Choroid plexus epithelial cell (primary cell): ENCODE measurements at places on chromosomes 7 and 10.

- no peak for DNase-seq
Observed at GRCh38 chr10:6342096-6342685, 139.5 kb downstream of the PFKFB3 start.

DNA sequence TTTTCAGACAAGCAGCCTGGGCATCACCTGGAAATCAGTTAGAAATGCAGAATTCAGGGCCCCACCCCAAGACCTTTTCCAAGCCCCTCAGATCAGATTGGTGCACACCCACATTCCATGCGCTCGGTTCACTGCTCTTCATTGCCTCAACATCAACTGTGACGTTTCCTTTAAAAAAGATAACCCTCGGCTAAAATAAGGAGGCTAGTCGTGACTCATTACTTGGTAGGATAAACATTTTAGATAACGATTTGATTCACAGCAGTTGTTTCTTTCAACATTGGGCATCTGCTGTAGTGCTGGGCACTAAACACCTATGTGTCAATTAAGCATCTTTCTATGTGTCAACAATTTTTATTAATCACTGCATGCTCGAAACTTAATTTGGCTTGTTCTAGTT is 191.1 kb upstream of the LRGUK start:
- DNase-seq, result peak; percentile 43

DNA sequence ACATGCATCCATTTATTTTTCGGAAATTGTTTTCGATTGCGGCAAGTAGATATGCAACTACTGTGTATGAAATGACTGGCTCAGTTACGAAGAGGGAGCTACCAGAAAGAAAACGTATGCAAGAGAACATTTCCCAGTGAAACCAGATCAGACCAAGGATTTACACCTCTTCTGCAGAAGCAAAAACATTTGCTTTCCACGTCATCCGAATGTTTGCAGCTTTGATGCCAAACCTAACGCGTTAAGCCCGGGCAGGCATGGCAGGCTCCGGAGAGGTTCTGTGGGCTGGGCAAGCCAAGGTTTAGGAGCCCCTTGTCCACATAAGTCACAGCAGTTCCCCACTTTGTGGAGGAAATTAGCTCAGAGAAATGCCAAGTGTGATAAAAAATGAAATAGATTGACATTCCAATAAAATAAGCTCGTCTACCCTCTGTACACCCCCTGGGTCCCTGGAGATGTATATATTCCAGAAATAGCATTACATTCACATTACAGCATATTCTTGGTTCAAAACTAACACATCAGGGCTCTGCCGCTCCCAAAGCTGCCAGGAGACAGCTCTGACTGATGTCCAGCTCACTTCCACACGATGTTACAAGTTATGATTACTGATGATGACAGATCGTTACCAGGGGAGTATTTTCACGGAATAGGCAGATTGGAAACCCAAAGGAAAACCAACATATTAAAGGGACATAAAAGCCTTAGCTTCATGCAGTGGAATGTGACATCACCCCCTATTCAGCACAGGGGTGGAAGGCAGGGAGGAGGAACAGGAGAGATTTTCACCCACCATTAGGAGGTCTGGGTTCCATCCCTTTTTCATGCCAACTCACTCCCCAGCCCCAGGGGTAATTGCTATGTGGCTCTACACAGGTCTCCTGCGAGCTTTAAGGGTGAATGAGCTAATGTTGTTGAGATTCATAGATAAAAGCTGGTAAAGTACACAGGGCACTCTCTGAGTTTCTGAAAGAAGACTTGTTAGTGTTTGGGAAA is 81.5 kb downstream of the LYZL1 start:
- DNase-seq, result no peak

- DNase-seq, result peak; percentile 55
Observed at GRCh38 chr10:68110027-68110426, 739 bp downstream of the MYPN start.

DNA sequence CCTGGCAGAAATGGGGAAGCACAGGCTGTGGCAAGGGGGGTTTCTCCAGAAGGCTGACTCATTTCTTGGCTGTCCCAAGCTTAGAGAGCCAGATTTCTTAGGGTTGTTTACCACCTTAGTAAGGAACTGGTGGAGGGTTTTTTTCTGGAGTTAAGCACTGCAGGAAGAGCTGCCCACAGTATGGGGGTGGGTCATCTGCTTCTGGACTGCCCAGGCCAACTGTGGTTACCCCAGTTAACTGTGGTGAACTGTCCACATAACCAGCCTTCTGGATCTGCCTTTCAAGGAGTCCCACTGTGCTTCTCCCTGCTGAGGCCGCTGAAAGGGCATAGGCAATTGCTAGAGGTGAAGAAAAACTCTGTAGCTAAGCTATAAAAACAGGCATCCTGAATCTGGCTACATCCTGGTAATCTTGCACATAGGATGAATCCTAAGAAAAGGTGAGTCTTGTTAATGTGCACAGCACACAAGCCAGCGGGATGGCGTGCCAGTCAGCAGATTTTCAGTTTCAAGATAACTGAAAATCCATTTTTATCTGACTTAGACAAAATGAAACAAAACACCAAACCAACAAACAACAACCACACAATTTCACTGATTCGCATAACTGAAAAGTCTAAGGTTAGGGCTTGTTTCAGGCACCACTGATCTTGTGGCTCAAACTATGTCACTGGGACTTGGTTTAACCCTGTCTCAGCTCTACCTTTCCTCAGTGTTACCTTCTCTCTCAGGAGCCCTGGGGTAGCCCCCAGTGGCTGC is 21.6 kb upstream of the TSPAN33 start:
- DNase-seq, result peak; percentile 62

DNA sequence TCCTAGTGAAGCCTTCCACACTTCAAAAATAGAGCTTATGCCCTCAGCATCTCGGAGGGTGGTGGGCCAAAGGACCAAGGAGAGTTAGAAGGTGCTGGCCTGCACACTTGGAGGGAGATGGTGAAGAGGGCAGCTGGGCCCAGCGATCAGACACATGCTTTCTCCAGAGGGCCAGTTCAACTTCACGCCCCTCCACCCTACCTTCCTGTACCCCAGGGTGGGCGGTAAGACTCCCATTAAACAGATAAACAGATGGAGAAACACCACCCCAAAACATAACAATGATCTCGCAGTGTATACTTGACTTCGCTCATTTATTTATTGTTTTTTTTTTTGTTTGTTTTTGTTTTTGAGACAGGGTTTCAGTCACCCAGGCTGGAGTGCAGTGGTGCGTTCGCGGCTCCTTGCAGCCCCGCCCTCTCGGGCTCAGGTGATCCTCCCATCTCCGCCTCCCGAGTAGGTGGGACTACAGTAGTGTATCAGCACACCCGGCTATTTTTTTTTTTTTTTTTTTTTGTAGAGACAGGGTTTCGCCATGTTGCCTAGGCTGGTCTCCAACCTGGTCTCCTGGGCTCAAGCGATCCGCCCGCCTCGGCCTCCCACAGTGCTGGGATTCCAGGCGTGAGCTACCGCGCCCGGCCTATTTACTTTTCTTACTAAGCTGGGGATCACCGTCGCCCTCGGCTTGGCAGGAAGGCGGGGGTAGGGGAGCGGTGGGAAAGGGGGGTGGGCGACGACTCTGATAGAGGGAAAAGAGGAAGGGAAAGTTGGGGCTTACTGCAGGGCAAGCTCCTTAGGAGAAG is 1.8 kb downstream of the C10orf95 start:
- DNase-seq, result peak; percentile 83

- DNase-seq, result no peak
Observed at GRCh38 chr7:137619181-137619580, 227.6 kb downstream of the DGKI start.

- DNase-seq, result no peak
Observed at GRCh38 chr7:29955799-29956486, 33.7 kb downstream of the SCRN1 start.

GRCh38 chr10:29714096-29714874 is 79.5 kb upstream of the SVIL start:
- peak; percentile 78 for DNase-seq

- DNase-seq, result no peak
Observed at GRCh38 chr7:142066536-142066935, 45.0 kb upstream of the MGAM2 start.

GRCh38 chr7:24560772-24561171 is 12.5 kb upstream of the PALS2 start:
- DNase-seq, result no peak

DNA sequence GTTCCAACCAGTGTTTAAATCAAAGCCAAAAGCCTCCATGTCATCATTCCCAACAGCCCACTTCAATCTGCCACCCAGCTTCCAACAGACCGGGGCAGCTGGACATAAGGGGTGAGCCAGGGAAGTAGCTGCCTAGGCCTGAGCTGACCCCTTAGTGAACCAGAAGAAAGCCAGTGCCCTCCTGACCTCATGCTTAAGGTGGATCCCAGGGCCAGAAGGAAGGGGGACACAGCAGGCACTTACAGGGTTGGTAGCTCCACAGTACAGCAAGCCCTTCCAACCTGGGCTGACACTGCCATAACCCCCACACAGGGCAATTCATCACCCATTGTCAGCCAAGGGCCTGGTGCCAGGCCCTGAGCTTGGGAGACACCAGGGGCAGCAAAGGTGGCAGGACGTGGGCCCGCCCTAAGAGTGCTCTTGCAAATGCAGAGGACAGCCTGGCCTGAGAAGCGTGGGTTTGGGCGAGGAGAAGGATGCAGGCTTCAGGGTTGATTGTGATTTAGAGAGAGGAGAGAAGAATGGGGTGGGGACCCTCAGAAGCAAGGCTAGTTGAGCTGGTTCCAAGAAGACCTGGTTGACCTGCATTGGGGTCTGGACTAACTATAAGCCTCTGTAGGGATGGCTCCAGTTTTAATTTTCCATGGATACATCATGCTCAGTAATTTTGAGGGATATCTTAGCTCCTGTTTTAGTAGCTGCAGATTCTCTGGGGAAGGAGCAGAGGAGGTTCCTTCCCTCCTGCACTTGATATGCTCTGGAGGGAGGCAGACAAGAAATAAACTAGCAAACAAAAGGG is 3.1 kb upstream of the CYP26A1 start:
- DNase-seq, result no peak

GRCh38 chr7:7944619-7945282 is 23.8 kb upstream of the GLCCI1 start:
- peak; percentile 4 for DNase-seq

GRCh38 chr10:45581582-45582385 is 90.8 kb downstream of the ZFAND4 start:
- peak; percentile 36 for DNase-seq

DNA sequence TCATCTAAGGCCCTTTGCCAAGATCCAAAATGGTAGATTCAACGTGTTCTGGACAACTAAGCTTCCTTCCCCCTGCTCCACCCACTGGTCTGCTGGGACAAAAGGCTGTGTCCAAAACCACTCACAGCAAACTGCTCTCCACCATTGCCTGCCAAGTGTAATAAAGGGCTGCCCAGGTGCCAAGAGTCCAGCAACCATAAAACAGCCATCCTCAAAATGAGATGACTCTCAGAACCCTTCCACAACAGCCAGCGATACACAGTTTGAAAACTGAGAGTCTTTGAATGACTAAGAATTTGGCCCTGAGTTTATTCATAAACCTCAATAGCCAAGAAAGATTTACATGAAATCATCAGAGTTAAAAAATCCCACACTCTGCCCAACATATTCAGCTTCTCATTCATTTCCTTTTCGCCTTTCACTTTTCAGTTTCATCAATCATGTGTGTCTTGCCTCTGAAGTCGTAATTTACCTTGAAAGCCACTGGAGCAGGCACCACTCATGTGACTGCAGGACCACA is 658.1 kb upstream of the MGMT start:
- no peak for DNase-seq

GRCh38 chr7:63112764-63113712 is 885.6 kb upstream of the ZNF722 start:
- DNase-seq, result no peak

- DNase-seq, result no peak
Observed at GRCh38 chr10:20237091-20237570, 420.9 kb downstream of the PLXDC2 start.

DNA sequence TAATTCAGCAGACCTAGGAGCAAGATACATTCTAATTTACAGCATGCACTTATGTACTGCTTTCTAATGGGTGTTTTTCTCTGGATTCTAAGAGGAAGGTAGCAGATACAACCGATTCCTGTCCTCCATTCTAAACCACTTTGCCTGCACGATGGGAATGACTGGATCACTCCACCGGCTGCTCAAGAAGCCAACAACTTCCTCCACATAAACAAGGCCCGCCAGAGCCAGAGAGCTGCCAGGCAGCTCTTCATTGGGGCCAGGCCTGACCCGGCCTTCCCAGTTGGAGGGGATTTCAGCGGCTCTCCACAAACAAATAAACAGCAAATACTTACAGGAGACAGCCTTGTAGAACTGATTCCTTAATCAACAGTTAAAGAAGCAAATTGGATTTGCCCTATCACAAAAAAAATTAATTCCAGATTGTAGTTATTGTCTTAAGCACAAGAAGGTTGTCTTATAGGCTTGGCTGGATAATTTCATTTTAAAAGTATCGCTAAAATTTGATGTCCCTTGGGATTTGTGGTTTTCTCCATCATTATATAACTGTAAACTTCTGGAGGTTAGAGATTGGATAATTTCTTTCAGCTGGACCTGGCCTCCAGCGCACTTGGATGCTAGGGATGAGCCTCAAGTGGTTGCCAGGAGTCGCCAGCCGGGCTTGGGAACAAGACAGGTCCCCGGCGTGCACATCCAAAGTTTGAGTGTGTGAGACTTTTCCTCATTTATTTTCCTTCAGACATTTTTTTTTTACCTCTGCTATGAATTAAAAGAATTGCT is 20.9 kb downstream of the EBF3 start:
- DNase-seq, result no peak

GRCh38 chr10:122171302-122172075 is 99.6 kb upstream of the BTBD16 start:
- DNase-seq, result no peak

DNA sequence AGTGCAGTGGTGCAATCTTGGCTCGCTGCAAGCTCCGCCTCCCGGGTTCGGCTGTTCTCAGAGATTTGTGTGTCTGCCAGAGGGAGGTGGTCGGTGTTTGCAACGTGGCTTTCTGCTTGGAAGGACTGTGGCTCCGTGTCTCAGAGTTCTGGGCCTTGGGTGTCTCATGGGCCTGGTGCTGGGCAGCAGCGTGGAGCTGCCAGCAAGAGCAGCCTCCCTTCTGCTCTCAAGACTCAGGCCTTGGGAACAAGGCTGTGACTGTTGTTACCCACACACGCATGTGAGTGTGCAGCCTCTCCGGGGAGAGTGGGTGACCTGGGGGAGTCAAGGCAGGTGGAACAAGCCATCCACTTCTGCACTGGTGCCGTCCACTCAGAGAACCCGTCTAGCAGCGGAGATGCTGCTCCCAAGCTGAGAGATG is 52.0 kb downstream of the VIPR2 start:
- DNase-seq, result no peak

GRCh38 chr7:39617005-39617404 is 6.4 kb upstream of the RALA start:
- peak; percentile 65 for DNase-seq

- no peak for DNase-seq
Observed at GRCh38 chr10:71228875-71229675, 16.7 kb downstream of the UNC5B start.

DNA sequence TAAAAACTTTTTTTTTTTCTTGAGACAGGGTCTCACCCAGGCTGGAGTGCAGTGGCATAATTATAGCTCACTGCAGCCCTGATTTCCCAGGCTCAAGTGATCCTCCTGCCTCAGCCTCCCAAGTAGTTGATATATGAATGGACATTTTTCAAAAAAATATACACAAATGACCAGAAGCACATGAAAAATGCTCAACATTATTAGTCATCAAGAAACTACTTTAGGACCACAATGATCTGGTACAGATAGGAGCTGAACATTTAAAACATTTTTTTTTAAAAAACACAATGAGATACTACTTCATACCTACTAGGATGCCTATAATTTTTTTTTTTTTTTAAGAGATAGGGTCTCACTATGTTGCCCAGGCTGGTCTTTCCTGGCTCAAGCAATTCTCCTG is 21.7 kb downstream of the SCD start:
- no peak for DNase-seq

- no peak for DNase-seq
Observed at GRCh38 chr7:103525937-103526336, 79.9 kb upstream of the SLC26A5 start.
